ENCODE measurements at places on chromosomes 13 and 19.
A peak's percentile ranks its signal among the peaks of the same experiment; 100 is the strongest.

DNA sequence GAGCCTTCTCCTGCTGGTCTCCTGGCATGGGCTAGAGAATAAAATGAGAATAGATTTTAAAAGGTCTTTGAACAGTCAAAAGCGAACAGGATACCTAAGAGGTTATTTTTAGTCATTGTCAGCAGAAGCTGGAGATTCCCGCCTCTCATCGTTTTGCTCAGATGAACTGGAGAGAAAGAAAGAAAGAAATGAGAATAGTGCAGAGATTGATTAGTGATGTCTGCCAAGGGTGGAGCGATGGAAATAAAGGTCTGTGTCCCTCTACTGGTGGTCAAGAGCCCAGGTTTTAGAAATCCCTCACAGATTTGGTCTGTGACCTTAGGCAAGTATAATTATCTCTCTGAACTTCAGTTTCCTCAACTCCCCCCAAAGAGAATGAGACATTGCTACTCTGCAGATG, 5.3 kb downstream of the NCAN start:
- DNase-seq, result peak; percentile 49

- DNase-seq, result no peak
Observed at GRCh38 chr13:45410001-45410400, 8.2 kb downstream of the SLC25A30 start.

DNA sequence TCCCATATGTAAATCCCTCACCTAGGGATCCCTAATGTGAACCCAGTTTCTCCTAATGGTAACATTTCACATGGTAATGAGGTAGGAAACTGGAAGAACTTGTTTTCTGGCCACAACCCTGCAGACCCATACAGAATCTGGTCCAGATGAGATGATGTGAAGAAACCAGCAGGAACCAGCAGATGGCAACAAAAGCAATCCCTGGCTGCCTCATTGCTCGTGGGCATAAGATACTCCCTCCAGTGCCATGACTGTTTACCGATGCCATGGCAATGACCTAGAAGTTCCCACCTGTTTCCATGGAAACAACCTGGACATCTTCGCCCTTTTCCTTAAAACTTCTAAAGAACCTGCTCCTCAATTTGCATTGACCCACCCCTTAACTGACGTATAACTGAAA, 1.4 kb upstream of the CD209 start:
- DNase-seq, result peak; percentile 86

DNA sequence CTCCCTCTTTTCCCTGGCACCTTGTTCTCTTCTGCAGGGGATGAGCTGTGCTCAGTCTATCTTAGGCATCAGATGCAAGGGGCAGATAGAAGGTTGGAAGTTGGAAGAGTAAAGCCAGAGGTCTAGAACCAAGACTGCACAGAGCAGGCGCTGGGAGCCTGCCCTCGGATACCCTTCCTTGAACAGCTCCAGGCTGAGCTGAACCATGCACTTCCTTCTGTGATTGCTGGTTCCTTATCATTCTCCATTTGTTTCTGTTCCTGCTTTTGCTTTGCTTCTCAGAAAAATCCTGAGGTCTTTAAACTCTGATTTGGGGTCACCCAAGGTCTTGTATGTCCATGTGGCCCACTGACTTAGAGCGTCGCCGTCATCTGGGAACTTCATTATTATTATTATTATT, 36.3 kb downstream of the ARHGEF18 start:
- no peak for DNase-seq

- DNase-seq, result no peak
Observed at GRCh38 chr13:88426661-88427060, 755.5 kb downstream of the SLITRK5 start.

Measured in H9 (cell line).